ENCODE measurements at places on chromosomes 3 and 15. TPM values are rescaled to one million over a fixed set of nuclear protein-coding genes. Genes with fewer than 3 reads are reported as not detected.

Gene THPO
- polyA plus RNA-seq, result not detected

Gene ARNT2
- polyA plus RNA-seq, result 4.4 TPM

Gene NME9
- 0.13 TPM for polyA plus RNA-seq

Gene CYP8B1
- 0.01 TPM for polyA plus RNA-seq

Gene ZNF654
- 5.6 TPM for polyA plus RNA-seq

Gene GRIP2
- 1.4 TPM for polyA plus RNA-seq

Gene CILP
- polyA plus RNA-seq, result 0.81 TPM

Gene VPS8
- 7.8 TPM for polyA plus RNA-seq

Gene SMAD3
- 33.2 TPM for polyA plus RNA-seq

Gene GOLGA6D
- not detected for polyA plus RNA-seq

Gene ATP8B4
- polyA plus RNA-seq, result 2.4 TPM

Gene EXD1
- polyA plus RNA-seq, result not detected

Gene OSBPL10
- polyA plus RNA-seq, result 3.1 TPM

Gene RETNLB
- polyA plus RNA-seq, result 4.9 TPM
